ENCODE measurements at places on chromosomes 5 and 9.

GRCh38 chr5:126120939-126121338, 302.3 kb upstream of the GRAMD2B start:
- no peak for DNase-seq

DNA sequence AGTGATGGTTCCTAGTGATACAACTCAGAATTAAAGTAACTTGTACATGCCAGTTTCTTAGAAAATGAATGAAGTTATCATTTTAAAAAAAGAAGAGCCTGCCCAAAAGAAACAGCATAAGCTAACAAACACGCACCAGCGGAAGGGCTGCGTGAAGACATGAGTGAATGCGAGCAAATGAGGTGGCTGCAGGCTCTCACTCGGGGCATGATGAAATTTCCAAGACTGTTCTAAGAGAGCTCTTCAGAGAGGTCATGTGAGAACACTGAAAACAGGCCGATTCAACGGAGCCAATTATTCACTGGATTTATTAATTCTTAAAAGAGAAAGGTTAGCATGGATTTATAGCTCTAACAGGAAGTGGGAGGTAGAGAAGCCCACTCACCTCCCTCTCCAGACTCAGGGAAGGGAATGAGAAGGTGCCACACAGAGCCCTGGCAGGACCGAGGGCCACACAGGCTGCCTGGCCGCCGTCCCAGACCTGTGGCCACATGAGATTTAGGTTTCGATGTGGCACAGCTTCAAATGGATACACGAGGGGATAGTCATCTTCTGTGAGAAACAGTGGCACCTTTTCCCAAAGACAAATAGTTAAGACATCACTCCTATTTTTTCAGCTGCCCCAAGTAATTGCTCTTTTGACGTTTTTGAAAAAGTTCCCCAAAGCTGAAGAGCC, 55.5 kb downstream of the HABP4 start:
- no peak for DNase-seq

DNA sequence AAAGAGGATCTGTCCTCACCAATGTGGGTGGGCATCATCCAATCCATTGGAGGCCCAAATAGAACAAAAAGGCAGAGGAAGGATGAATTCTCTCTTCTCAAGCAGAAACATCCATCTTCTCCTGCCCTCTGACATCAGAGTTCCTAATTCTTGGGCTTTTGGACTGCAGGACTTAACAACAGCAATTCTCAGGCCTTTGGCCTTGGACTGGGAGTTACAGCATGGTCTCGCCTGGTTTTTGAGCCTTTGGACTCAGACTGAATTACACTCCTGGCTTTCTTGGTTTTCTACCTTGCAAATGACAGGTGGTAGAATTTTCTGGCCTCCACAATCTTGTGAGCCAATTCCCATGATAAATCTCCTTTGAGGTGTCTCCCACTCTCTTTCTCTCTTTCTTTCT, 60.5 kb upstream of the CD180 start:
- no peak for DNase-seq

- DNase-seq, result no peak
Measured at GRCh38 chr9:33447799-33448553, 583 bp upstream of the AQP3 start.
